ENCODE measurements at places on chromosomes 13 and 19. TPM values are rescaled to one million over a fixed set of nuclear protein-coding genes. Genes with fewer than 3 reads are reported as not detected.
A peak's percentile ranks its signal among the peaks of the same experiment; 100 is the strongest.

DNA sequence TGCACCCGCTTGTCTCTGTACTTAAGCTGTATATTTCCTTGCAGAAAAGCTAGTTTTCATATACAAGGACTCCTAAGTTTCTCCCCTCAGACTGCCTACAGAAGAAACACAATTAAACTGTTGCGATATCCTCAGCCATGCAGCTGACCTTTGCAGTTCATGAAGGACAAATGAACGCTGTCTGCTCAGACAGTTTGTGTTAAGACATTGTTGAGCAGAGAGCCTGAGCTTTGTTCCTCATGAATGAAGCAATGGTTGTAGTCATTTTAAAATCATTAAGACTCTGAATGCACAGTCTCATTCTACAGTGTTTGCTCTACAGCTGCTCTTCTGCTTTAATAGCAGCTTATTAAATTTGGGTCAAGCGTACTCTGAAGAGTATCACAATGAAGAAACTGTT is 23.2 kb upstream of the MAB21L1 start:
- no peak for DNase-seq

DNA sequence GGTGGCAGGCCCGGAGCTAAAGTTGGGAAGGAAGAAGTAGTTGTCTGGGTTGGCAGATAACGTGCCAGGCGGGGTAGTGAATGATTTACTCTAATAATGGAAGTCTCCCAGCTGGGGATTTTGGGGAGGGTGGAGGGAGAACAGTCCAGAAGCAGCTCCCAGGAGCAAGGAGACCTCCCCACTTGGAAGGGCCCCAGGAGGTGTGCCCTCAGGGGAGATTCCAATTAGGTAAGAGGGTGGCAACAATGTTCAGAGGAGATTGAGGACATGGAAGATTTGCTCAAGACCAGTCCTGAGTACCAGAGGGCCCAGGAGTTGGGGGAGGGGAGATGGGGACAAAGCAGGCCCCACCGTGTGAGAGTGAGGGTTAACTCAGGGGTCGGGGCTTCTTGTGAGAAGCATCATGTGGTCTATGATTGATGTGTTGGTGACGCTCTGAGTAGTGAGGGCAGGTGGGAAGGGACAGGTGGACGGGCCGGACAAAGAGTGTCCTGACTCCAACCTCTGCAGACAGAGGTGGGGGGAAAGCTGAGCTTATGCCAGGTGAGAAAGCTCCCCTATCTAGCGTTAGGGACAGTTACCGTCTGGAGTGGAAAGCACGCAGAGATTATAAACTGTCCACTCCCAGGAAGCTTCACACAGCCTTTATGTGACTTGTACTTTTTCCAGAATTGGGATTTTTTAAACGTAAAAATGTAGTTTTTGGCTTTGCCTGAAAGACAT is 3.5 kb downstream of the SPINT2 start:
- DNase-seq = peak; percentile 58

- DNase-seq = no peak
Observed at GRCh38 chr19:50607874-50608785, 31.6 kb downstream of the SYT3 start.

DNA sequence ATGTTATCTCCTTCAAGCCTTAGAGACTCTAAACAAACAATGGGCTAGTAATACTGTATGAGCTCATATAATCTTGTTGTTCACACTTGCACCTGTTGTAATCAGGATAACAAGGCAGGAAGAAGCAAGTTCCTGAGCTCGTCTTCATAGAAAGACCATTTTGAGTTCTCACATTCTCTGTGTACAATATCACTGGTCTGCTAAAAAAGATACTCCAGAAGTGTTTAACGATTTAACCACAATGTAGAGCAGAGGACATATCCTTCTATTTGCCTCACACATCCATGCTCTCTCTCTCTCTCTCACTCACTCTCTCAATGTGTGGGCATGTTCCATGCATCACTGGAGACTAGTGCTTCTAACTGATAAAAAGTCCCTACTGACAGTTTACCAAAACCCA is 122.9 kb downstream of the MIPEP start:
- DNase-seq = no peak

Gene CYP2A13
- total RNA-seq = not detected

Gene GJB2
- total RNA-seq = 12.9 TPM

Gene UBE2L5
- not detected for total RNA-seq

Gene CBY2
- total RNA-seq = not detected

DNA sequence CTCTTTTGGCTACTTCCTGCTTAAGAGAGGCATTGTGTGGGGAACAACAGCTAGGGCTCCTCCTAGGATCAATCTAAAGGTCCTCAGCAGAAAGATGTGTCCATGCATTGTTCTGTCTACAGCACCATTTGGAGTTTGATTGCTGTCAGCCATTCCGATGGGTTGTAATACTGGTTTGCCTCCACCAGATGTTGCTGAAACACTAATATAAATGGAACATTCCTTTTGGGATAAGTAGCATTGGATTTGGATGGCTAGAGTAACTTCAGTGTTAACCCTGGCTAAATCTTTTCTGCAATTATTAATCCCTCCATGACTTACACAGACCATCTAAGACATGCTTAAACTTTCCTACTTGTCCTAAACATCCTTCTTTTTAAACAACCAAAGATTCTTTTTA is 104.2 kb downstream of the TDRD3 start:
- DNase-seq = no peak

GRCh38 chr13:62057286-62057685 is 641.6 kb upstream of the PCDH20 start:
- DNase-seq = no peak

Gene CDX2
- not detected for total RNA-seq

- no peak for DNase-seq
Observed at GRCh38 chr13:94313926-94314325, 165.6 kb downstream of the DCT start.

- no peak for DNase-seq
Observed at GRCh38 chr13:97120976-97121375, 101.2 kb upstream of the MBNL2 start.
